ENCODE measurements at places on chromosomes 16 and 17.

DNA sequence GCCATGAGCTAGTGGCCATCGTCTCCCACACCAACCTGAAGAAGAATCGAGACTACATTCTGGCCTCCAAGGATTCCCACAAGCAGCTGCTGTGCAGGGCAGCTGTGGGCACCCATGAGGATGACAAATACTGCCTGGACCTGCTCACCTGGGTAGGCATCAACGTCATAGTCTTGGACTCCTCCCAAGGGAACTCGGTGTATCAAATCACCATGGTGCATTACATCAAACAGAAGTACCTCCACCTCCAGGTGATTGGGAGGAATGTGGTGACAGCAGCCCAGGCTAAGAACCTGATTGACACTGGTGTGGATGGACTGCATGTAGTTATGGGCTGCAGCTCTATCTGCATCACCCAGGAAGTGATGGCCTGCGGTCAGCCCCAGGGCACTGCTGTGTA, 70.2 kb downstream of the GRIN2A start:
- no peak for DNase-seq

- no peak for DNase-seq
Observed at GRCh38 chr17:75048249-75048878, 1.3 kb downstream of the KCTD2 start.

- DNase-seq, result no peak
Observed at GRCh38 chr16:72068930-72069329, 5.9 kb downstream of the HPR start.

DNA sequence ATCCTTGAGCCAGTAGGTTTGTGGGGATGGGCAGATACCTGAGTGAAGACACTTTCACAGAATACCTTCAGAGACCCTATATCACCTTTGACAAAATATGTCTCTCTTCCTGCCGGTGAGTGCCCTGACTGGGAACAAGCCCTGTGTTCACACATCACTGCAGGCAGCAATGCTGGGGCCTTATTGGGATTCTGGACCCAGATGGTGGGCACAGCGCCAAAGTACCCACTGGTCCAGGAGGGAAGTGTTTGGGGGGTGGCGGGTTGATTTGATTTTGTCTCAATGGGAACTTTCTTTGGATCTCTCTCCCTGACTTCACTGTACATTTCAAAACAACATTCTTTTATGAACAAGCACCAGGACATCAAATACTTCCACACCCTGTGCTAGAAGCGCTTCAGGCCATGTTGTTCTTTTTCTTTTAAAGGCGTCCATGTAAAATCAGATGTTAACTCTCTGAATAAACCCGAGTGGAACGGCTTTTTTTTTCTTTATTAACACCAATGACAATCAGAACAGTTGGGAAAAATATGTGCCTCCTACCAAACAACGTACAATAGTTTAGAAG, 62.4 kb upstream of the AKTIP start:
- no peak for DNase-seq

- no peak for DNase-seq
Observed at GRCh38 chr17:34651402-34651811, 72.0 kb downstream of the TMEM132E start.

- no peak for DNase-seq
Observed at GRCh38 chr16:4882633-4883285, 35.5 kb downstream of the UBN1 start.

- DNase-seq, result no peak
Observed at GRCh38 chr17:83064021-83064731, 15.2 kb upstream of the METRNL start.

- no peak for DNase-seq
Observed at GRCh38 chr17:48261297-48261880, 153.8 kb downstream of the SNX11 start.

GRCh38 chr17:40303009-40303657, 5.8 kb upstream of the RARA start:
- peak; percentile 59 for DNase-seq

- DNase-seq, result no peak
Observed at GRCh38 chr17:2023692-2024571, 1.2 kb downstream of the RTN4RL1 start.

GRCh38 chr17:4896332-4897197, 2.8 kb upstream of the C17orf107 start:
- no peak for DNase-seq

DNA sequence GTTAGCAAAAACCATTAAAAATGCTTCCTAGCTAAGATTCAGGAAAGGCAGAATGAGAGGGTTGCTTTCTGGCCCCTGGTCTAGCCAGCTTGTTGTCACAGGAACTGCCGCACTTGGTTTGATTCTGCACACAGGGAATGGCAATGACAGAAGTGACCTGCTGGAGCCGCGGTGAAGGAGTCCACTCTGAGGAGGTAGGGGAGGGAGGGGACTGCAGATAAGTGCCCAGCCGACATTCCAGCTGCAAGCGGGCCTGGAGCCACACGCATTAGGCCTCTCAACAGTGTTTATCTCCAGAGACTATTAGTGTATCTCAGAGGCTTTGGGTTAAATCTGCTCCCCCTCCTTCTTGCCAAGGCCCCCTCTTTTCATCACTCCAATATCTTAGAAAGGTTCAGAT, 38.6 kb downstream of the CDRT15 start:
- no peak for DNase-seq

DNA sequence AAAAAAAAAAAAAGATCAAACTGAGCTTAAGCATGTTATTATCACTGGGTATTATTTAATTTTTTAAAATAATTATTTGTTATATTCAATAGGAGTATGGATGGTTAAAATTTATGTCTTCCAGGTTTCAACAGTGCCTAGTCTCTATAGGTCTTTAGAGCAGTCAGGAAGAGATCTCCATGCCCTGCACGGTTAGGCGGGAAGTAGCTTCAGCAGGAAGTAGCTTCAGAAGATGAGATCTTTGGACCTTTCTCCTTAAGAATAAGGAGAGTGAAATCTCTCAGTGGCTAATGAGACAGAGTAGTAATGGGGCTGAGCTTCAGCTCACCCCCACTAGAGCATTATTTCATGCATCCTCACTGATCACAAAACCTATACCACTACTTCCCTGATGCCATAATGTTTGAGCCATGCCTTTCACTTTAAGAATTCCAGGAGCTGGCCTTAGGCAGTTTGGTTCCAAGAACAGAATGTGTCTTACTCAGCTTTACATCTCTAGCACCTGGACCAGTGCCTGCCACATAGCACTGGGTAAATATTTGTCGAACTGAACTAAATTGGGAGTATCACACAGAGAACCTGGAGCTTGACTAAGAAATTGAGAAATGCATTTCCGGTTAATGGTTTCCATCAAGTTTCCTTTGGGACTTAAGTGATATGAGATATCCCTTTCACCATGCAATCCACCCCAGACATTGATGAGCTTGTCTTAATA, 43.5 kb downstream of the SCPEP1 start:
- no peak for DNase-seq

GRCh38 chr17:39928858-39929645, 1.5 kb downstream of the LRRC3C start:
- DNase-seq, result no peak

GRCh38 chr16:17921357-17921978, 415.1 kb downstream of the NPIPA8 start:
- DNase-seq, result no peak

- no peak for DNase-seq
Observed at GRCh38 chr17:76336756-76337412, 16.8 kb downstream of the PRPSAP1 start.

GRCh38 chr16:179211-180092, 807 bp upstream of the HBQ1 start:
- no peak for DNase-seq

DNA sequence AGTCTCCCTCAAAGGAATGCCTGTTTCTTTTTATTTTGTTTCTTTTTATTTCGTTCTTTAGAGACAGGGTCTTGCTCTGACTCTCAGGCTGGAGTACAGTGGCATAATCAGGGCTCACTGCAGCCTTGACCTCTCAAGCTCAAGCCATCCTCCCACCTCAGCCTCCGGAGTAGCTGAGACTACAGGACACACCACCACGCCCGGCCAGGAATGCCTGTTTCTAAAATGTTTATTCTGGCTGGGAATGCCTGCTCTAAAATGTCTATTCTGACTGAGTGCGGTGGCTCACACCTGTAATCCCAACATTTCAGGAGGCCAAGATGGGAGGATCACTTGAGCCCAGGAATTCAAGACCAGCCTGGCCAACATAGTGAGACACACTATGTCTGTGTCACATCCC, 2.5 kb upstream of the MMP28 start:
- no peak for DNase-seq

GRCh38 chr17:57899391-57899790, 49.5 kb upstream of the MRPS23 start:
- no peak for DNase-seq

- peak; percentile 44 for DNase-seq
Observed at GRCh38 chr16:47142821-47143676, 696 bp downstream of the NETO2 start.

DNA sequence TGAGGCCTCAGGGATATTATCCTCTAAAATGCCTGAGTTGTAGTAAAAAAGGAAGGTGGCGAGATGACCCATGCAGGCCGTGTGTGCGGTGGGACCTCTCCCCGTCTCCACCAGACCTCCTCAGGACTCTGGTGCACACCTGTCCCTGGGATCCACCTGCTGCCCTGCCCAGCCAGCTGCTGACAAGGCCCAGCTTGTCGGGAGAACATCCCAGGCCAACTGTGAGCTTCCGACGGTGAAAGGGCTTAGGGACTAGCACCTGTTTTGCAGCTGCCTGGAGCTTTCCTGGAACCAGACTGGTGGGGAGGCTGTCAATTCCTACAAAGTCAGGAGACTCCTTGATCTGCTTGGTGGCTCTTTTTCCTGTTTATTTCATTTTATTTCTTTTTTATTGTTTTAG, 11.6 kb downstream of the IL34 start:
- no peak for DNase-seq

DNA sequence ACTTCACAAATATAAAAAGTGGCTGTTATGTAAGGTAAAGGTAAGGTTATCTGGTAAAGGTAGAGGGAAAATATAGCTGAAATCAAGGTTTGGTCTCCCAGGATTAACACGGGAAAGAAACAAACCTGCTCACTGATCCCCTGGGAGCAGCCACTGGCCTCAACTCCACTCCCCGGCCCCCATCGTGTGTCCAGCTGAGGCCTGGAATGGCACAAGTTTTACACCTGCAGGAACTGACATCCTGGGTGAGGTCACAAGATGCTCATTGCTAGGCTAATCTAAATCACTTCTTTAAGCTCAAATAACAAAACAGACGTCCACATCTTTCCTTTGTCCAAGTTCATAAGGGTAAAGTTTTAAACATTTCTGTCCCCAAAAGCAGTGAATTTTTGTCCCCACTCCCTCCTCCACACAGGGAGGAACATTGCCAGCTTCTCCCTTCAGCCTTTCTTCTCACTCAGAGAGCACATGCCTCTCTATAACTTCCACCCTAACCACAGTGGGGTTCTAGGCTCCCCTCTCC, 46.3 kb downstream of the ERN1 start:
- DNase-seq, result no peak

GRCh38 chr17:67520916-67521774, 144.1 kb downstream of the PITPNC1 start:
- DNase-seq, result no peak

GRCh38 chr17:67359960-67360791, 6.2 kb downstream of the PSMD12 start:
- DNase-seq, result no peak

- no peak for DNase-seq
Observed at GRCh38 chr17:39144416-39144840, 7.0 kb downstream of the PLXDC1 start.

DNA sequence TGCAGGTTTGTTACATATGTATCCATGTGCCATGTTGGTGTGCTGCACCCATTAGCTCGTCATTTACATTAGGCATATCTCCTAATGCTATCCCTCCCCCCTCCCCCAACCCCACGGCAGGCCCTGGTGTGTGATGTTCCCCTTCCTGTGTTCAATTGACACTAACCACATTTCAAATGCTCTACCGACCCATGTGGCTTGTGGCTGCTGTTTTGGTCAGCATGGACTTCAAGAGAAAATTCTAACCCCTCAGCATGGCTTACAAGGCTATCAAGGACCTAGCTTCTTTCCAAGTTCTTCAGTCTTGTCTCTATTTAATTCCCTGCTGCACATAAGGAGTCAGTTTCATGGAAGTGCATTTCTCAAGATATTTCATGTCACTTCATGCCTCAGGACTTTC, 52.9 kb downstream of the MMD start:
- no peak for DNase-seq

DNA sequence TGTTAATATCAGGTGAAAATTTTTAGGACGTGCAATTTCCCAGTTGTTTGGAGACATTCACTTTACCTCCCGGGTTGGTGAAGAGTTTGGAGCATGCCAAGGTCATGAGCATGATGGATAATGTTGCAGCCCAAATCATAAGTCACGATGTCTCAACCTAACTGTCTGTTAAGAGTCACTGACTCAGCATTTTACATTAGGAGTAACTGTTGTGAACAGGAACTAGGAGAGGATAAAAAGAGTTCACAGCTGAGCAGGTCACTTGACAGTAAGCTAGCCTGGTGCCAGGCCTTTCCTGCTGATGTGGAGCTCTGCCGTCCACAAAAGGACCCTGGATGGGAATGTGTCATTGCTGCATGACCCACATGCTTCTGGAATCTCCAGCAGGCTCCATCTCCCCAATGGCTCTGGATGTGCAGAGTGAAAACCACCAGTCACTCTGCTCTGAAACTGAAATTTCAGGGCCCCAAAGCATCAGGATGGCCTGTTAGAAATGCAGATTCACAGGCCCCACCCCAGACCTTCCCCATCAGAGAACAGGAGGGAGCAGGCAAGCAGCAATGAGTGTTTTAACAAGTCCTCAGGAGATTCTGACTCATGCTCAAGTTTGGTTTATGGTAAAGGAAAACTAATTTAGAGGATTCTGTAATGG, 371.6 kb upstream of the MAF start:
- DNase-seq, result no peak

- DNase-seq, result no peak
Observed at GRCh38 chr16:14013145-14013570, 58.0 kb upstream of the MRTFB start.

GRCh38 chr17:34235389-34236028, 19.6 kb upstream of the CCL2 start:
- DNase-seq, result no peak

DNA sequence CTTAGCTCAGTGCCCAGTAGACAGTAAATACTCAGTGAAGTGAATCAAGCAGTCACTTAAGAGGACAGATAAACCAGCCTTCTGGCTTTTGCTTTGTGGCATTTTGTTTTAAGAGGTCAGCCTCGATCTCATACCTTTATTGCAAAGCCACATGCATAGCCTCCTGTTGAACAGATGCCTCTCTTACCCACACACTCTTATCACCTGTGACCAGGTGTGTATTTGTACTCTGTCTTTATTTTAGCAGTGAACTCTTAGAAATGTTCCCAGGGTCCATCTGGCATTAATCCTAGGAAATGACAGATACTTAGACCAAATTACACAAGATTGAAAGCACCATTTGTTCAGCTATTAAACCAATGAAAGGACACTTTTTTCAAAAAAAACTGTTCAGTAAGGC, 1426.5 kb downstream of the CDH11 start:
- no peak for DNase-seq
